ENCODE measurements at places on chromosomes 5 and 9.

DNA sequence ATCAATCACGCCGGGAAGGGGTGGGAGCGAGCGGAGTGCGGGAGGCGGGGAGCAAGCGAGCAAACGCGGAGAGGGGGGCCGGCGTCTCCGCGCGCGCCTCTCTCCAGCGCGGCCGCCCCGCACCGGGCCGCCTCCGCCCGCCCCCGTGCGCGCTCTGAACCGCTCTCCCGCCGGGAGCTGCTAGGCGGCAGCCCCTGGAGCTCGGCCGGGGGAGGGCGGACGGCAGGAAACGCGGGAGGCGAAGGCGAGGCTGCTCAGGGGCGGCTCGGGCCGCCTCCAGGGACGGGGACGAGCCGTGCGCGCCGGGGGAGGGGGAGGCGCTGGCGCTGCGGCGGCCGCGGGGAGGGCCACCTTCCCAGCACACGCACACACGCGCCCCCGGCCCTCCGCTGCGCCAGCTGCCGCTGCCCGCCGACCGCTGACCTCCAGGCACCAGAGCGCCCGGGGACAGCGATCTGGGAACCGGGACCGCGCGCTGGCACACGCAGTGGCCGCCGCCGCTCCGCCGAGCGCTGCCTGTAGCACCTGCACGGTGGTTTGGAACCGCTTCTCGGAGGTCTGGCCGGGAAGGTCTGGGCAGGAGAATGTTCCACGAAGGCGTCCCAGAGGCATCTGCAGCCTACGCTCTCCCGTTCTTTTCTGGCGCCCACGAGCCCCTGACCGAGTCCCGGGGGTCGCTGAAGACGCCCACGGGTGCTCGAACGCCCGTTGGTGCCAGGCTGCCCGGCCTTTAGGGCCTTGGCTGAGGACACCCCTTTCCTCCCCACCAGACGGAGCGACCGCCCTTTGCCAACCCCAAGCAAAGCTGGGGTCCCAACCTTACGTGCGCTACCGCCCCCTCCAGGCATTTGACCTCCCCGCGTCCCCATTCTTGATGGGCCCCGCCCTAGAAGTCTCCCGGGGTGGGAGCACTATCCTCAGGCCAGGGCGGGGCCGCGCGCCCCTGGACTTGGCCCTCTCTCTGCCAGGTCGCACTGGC is at the start of gene GABBR2:
Gene GABBR2 (minus strand): TSS at position 3 of the 979 bp plus-strand sequence. CDS start 198 bp downstream, outside the sequence.
- no peak for DNase-seq

- DNase-seq: no peak
Observed at GRCh38 chr5:64680289-64680688, 10.0 kb upstream of the SHISAL2B start.

DNA sequence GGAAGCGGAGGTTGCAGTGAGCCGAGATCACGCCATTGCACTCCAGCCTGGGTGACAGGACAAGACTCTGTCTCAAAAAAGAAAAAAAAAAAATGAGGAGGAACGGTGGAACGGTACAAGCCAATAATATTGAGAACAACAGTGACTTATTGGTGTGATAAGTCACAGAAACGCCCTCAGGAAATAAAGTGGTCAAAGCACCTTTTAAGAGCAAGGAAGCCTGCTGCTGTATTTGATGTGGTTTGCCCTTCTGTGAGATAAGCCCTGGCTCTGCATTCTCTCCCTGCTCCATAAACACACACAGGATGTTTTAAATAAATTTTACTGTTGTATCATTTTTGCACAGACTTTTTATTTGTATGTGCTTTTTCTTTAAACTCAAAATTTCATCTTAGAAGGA is 269.9 kb upstream of the MSX2 start:
- no peak for DNase-seq

GRCh38 chr5:65066387-65067146 is 297.8 kb downstream of the CWC27 start:
- no peak for DNase-seq

GRCh38 chr5:159106193-159106568 is 6.5 kb upstream of the EBF1 start:
- no peak for DNase-seq
